Osteocyte (in vitro differentiated cells): ENCODE measurements at places on chromosomes 11 and 22. TPM values are rescaled to one million over a fixed set of nuclear protein-coding genes. Genes with fewer than 3 reads are reported as not detected.

OR8G1 gene
- not detected in 2 replicates for total RNA-seq

CCDC157 gene
- total RNA-seq: 2.9 and 3.7 TPM in 2 replicates

DNA sequence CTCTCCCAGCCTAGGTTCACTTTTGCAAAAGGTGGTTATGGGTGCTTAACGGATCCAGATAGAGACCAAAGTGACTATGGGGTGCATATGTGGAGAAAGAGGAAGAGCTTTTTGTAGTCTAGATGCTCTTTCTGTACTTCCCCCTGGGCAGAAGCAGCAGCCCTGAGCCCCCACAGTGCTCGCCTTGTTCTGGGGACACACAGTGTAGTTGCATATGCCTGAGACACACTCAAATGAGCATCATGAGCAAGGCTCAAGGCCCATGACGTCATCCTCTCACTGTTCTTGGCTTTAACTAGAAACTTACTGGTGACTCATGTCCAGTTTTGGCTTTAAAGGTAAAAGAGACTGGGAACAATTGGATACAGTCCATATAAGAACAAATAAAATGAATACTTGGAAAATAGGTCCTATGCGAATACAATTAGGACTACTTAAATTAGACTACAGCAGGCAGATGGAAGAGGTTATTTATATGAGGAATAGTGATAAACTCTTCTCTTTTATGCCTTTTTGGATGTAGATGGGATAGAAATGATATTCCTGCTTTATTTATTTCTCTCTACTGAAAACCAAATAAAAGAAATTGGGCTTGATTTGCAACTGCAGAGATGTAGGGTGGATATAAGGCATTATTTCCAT is 20.1 kb upstream of the PEX26 start:
- DNase-seq: no peak

DNA sequence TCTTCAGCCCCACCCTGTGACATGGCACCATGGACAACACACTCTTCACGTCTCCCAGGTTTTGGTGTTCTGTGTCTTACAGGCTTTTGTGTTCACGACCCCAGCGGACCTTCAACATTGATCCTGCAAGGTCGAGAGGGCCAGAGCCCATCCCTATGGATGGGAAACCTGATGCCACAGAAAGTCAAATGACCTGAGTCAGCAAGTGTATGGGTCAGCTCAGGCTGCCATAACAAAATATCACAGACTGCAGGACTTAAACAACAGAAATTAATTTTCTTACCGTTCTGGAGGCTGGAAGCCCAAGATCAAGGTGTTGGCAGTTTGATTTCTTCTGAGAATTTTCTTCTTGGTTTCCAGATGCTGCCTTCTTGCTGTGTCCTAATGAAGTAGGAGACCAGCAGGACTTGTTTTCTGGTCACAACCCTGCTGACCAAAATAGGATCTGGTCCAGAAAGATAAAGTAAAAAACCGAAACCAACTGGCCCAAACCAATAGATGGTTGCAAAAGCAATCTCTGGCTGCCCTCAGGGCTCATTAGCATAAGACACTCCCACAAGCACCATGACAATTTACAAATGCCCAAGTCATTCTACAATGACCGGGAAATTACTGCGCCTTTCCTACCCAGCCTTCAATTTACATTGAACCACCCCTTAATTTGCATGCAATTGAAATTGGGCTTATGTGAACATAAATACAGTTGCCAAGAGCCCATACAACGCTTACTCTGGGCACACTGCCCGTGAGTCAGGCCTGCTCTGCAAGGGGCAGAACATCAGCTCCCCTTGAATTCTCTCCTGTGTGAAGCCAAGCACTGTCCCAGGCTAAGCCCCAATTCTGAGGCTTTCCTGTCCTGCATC is 113.9 kb downstream of the RPS6KA4 start:
- no peak for DNase-seq

GRCh38 chr11:75814363-75814676 is 690 bp upstream of the UVRAG start:
- no peak for DNase-seq

DNA sequence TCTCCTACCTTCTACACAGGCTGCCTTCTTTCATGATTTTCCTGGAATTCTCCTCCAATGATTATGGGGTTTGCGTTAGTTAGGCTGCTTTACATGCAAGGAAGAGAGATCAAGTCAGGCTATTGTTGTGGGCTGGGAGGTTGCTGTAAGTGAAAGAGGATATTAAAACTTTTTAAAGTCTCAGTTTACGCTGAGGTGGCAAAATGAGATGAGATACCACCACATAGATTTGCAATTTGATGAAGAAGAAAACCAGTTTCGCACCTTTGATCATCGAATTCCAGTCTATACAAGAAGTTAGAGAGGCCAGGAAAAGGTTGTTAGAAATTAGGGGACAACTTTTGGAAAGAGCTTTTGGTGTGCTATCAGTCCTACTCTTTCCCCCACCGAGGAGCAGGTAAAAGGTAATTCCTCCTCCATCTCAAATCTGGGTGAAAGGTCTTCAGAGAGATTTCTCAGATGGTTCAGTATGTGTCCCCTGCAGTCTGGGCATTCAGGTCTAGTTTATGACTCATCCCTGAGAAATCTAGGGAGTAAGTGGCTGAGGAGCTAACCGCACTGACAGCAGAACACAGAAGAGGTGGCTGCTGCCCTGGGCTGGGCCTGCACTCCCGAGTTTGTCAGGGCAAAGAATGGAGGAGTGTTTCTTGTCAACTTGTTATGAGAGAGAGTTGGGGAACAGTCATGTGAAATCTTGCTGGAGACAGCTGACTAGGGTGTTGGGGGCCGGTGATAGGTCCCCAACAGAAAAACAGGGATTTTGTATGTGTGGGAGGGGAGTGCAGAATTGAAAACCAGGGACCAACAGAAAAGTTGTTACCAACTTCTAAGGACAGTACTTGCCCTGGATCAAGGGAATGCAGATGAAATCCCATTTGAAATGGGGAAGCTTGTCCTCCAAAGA is 34.7 kb downstream of the CCDC83 start:
- DNase-seq: no peak

- DNase-seq: no peak
Measured at GRCh38 chr11:127925475-127925874, 661.9 kb downstream of the ETS1 start.
